Central memory CD4-positive, alpha-beta T cell (primary cell): ENCODE measurements at places on chromosomes 5 and 9.

- no peak for DNase-seq
Observed at GRCh38 chr9:128548876-128549275, 3.5 kb upstream of the SPTAN1 start.

GRCh38 chr5:150241298-150242160, 48.0 kb downstream of the CAMK2A start:
- no peak for DNase-seq

GRCh38 chr5:79689541-79690466, at the start of gene CMYA5:
Gene CMYA5 (plus strand): TSS chr5:79689836. CDS start chr5:79689908, 72 bp downstream.
- no peak for DNase-seq

DNA sequence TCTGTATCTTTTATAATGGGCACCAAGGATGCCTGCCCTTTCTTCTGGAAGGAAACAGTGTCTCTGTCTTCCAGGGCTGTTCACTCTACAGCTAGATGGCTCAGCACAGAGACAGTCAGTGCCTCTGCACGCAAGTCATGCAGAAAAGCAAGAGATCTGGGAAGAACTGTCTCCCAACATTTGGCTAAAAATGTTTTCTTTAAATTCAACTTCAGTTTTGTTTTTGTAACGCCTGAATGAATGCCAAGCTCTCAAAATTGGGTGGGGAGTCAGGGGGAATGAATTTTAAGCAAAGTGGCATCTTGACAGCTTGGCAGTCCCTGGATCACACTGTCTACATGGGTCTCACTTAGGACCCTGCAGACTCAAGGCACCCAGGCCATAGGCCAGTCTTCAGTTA, 12.6 kb downstream of the OLFML2A start:
- DNase-seq, result no peak

- DNase-seq, result no peak
Observed at GRCh38 chr5:169831331-169831730, 149.0 kb downstream of the INSYN2B start.

DNA sequence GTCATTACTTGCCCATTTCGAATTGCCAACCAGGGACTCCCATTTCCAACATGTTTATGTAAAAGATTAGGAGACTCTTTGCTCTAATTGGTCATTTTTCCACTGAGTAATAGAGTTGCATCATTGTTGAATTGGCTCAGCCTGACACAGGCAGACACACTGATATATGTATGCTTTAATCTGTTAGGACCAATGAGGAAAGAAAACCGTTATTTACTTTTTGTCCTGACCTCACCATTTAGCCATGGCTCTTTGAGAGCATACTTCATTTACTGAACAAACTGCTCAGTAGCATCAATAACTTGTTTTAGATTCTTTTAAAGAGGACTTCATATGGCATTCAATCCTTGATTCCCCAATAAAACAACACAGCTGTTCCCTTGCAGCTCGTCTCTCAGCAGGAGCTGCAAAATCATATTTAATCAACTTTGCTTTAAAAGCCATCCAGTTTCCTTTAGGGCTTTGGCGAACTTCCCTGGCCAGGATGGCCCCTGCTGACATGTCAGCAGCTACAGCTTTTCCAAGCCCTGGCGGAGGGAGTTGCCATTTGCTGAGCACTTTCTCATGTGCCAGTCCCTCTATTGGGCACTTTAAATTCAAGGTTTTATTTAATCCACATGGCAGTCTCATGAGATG, 251.5 kb upstream of the TNC start:
- DNase-seq, result no peak

GRCh38 chr9:27535701-27536118, 6.1 kb upstream of the MOB3B start:
- no peak for DNase-seq
